ENCODE measurements at places on chromosomes 3 and 15.
A peak's percentile ranks its signal among the peaks of the same experiment; 100 is the strongest.

DNA sequence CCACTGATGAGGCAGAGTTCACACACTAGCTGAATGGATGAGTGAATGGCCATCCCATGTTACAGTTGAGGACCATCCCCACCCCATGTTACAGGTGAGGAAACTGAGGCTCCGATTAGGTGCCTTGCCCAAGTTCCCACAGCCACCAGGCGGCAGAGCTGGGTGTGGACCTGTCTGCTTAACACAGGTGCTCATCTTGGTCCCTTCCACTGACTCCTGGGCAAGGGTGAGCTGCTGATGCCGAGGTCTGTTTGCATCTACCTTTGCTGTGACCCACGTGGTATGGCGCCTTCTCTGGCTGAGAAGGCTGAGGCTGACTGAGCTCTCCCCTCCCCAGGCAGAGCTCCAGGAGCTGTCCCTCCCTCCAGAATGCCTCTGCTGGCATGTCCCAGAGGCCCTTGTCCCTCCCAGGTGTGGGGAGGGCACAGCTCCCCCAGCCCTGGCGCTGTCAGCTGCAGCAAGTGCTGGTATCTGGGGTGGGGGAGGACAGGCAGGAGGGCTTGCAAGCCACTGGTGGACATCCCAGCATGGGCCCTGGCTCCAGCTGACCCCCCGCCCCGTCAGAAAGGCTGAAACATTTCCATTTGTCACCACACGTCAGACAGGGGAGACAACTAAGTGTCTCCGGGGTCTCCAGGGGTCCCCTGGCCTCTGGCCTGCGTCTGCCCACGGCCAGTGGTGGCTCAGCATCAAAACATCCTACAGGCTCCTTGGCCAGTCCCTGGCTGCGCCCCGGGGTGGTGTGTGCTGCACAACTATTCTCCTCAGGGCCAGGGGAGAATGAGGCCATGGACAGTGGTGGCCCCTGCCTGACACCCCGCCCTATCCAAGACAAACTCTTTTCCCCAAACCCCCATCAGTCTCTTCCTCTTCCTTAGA lies 105.4 kb downstream of the ADCY5 start:
- DNase-seq, result no peak

DNA sequence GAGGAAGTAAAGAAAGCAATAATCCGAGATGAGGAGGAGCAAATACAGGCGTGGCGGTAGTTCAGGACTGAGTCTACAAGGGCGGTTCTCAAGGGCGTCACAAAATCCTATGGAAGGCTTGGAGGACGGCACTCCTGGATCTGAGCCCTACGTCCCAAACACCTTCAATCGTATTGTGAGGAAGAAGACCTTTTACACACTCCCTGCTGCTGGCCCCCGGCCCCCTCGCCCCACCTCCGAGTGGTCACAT lies 747 bp downstream of the PLD1 start:
- DNase-seq, result peak; percentile 62

DNA sequence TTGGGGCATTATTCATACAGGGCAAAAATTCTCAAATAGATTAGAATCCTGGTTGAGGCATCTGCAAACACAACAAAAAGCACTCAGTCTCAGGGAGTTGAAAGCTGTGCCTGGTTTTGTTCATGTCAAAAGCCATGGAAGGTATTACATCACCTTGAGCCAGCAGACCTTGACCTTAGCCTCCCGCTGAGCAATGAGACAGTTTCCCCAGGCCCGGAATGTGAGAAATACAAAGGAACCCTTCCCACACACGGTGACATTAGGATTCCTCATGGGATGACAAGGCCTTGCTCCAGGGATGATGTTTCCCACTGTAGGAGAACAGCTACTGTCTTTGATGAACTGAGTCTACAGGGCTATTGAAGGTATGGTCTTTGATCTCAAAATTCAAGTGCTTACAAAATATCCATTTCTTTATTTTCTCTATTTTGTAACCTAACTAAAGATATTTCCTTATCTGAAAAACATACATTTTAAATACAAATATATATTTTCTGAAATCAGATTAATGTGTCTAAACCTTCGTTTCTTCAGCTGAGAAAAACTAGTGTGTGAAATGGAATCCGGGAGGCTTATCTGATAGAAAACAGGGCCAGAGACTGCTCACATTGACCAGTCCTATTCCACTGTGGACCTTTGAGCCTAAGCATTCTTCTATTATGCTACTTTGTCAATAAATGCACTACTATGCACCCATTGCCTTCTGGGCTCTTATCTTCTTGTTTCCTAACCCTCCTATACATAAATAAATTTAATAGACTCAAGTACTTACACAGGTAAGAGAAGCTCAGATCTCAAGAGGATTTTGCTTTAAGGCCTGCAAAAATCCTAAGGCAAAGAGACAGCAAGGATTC lies 298.2 kb downstream of the KBTBD8 start:
- no peak for DNase-seq

DNA sequence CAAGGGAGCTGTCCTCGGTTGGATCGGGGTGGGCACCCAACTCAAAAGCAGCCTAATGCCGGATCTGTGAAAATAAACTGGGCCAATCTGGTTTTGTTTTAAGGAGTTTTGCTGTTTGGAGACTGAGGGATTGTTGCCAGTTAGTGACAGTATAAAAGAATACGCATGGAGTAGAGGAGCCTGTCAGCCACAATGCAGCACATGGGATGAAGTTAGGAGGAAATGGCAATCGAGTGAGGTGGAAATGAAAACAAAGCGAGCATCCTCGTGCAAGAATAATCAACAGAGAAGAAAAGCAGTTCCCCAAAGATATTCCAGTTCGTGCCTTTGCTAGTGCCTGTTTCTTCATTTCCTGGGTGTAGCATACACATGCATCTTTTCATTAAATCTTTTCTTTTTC lies 108.4 kb upstream of the RORA start:
- DNase-seq, result peak; percentile 3

DNA sequence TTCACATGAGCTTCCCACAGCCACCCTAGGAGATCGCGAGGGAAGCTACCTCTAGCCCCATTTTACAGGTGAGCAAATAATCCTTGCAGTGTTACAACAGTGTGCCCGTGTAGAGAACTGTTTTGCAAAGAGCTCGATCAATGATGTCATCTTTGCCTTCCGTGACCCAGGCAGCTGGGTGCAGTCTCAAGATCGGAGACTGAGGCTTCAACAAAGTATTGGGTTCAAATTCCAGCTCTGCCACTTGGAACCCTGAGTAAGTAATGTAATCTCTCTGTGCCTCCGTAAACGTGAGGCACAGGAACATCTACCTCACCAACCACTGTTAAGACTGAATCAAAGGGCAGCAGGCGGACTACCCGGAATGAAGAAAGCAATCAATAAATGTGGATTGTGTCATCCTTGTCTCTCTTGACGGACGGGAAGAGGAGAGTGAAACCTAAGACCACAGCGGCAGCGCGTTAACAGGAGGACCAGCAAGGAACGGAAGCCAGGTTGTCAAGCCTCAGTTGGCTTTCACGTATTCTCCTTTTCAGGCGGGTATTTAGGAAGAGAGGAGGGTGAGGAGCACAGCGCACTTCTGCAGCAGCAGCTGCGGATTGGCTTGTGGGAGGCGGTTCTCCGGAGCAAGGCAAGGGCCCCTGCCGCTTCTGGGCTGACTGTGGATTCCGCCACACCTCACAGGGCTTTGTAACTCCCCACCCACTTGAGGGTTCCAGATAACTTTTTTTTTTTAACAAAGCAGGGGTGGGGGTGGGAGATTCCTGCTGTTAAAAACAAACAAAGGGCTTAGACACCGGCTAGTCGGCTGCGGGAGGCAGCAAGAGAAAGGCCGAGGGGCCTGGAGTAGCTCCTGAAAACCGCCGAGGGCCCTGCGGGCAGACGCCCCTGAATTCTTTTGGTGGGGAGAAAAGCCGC lies 1.5 kb upstream of the SMAD3 start:
- no peak for DNase-seq
